ENCODE measurements at places on chromosomes 3 and 15.

- DNase-seq: no peak
These were observed 9.8 kb upstream of the SEMA4B start for GRCh38 chr15:90191344-90191687.

DNA sequence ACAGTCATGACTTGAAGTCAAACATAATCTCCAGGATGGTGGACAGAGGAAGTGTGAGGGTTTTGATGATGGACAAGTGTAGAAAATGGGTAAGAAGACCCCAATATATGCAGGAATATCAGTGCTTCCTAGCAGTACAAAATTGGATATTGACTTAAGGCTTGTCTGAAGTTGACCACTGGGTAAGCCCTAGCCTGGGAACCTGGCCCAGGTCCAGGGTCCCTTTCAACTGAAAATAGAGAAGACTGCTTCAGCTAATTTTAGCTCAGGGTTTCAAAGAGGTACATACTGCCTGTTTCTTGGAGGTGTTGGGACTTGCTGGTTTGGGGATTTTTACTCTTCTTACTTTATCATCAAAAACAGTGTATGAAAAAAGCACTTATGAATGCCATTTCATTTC, 4.7 kb downstream of the NR1D2 start:
- DNase-seq: no peak

DNA sequence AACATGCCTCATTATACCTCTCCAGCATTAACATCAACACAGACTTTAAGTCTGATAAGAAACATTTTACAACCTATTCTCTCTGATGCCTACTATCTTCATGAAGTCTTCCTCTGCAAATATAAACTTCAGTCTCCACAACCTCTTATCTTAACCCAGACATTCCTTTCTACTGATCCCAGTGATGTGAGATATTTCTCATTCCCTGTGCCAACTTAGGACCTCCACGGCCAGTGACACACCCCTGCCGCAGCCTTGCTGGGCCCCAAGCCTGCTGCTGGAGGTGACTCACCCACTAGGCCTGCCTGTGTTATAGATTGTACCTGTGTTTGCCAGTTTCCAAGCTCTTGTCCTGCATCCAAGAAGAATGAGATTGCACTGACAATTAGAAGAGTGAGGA, 734.5 kb upstream of the CADM2 start:
- DNase-seq: no peak

- DNase-seq: no peak
These were observed 1359.8 kb downstream of the ZPLD1 start for GRCh38 chr3:103794656-103795055.

- DNase-seq: no peak
These were observed 31.0 kb downstream of the SLC6A20 start for GRCh38 chr3:45765266-45765851.
